Muscle of arm (tissue), 14 donors: ENCODE measurements at places on chromosomes 12 and 14. TPM values are rescaled to one million over a fixed set of nuclear protein-coding genes. Genes with fewer than 3 reads are reported as not detected.

Gene FBXO34
- polyA plus RNA-seq: 21.2 TPM

Gene C12orf50
- polyA plus RNA-seq: not detected

DNA sequence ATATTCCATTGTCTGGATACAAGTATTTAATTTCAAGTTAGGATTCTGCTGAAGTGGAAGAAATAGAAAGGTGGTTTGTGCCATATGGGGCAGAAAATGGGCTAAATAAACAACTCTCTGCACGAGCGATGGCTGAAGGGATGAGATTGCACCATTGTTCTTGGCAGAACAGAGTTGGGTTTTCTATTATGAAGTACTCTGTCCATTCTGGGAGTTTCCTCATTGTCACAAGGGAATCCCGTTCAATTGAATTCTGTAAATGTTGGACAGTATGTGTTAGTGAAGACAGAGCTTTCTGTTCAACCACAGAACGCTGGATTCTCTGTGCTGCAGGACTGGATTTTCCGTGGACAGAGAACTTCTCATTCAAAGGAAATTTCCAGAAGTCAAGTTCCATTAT lies 345.5 kb upstream of the PRICKLE1 start:
- no peak for DNase-seq

DNA sequence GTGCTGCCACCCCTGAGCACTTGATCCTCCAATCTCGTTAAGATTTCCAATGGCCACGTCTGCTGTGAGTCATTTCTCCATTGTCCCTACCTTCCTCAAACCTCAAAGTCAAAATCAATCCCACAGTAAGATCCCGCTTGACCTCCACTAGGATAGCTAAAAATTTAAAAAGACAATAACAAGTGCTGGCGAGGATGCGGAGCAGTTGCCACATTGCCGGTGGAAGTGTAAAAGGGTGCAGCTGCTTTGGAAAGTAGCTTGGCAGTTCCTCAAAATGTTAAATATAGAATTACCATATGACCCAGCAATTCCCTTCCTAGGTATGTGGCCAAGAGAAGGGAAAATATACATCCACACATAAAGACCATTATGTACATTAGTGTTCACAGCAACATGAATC lies 9.5 kb upstream of the BCL7A start:
- no peak for DNase-seq

DNA sequence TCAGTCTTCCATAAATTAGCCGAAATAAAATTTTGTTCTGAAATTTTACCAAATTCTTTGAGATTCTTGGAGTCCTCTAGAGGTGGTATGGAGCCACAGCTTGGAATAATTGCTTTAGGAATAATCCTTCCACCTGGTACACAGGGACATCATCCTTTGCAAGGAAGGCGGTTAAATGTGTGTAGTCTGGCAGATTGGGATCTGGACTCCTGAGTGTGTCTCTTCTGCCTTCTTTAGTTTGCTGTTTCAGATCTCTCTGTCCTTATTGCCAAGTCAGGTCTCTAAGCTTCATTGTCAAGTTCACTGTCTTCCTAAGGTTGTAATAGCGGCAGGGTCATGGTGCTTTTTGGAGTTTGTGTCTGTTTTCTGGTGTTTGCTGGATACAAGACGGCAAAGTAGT lies 393.9 kb upstream of the RGS6 start:
- DNase-seq: no peak

DNA sequence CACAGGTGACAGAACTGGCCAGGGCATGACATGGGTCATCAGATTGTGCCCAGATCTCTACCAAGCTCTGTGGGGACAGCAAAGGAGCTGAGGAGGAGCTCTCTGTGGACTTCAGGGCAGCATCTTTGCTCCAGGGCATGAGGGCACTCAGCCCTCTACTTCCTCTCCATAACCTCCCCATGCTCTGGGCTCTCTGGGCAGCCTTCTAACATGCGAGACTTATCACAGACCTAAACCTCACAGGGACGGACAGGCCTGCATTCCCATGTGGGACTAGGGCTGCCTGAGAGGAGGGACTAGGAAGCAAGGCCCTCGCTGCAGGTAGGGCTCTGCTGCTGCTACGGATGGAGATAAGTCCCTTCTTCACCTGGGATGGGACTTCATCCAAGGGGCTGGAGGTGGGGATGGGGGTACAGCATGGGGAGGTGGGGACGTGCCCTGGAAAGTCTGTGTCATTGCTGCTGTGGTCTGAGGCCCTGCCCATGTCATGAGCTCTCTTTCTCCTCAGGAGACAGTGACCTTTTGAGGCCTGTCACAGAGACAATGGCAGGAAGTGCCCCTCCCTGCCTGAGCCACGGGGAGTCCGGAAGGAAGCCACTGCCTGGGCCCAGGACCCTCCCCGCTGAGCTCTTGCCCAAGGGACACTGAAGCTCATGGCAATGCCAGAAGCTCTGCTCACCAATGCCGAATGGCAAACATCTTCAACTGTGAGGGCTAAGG lies 44.1 kb downstream of the PITPNM2 start:
- no peak for DNase-seq
